ENCODE measurements at places on chromosomes 11 and 22. TPM values are rescaled to one million over a fixed set of nuclear protein-coding genes. Genes with fewer than 3 reads are reported as not detected.

The WNT7B gene
- total RNA-seq = not detected

The OR52I1 gene
- not detected for total RNA-seq

DNA sequence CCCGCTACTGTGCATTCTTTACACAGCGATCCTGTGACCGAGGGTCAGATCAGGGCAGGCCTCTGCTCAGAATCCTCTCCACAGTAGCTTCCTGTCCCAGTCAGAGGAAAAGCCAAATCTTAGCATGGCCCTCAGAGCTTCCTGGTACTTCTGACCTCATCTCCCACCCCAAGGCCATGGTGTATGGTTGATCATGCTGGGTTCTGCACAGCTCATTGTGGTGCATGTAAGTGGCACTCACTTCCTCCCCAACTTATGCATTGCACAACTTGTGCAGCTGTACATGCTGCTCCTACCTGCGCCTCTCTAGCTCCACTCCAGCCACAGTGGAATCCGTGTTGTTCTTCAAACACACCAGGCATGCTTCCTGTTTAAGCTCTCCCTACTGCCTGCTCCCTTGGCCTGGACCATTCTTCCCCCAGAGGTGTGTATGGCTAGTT lies 20.3 kb downstream of the BMAL1 start:
- no peaks in the 10 kb centered on the region for H3K36me3 ChIP-seq
- no peak overlapping the region for H3K4me3 ChIP-seq
- no peaks in the 10 kb centered on the region for H3K27me3 ChIP-seq
- no peak for DNase-seq

DNA sequence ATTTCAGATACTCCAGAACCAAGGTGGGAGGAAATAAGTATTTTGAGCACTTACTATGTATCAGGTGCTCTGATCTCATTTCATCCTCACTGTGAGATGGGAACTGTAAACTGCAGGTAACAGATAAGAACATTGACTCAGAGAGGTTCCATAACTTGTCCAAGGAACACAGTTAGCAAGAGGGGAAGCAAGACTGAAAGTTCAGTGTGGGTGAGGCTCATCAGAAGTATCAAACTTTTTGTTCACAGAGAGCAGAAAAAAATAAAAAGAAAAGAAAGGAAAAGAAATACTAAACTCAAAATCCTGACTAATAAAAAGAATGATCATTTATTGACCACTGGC lies 37.1 kb downstream of the RAB30 start:
- H3K4me1 ChIP-seq = peaks cover 21% of the 10 kb centered on the region
- no peaks in the 10 kb centered on the region for H3K36me3 ChIP-seq
- no peak overlapping the region for H3K4me3 ChIP-seq
- no peaks in the 10 kb centered on the region for H3K27me3 ChIP-seq

All from Peyer's patch (tissue), 4 donors.